Aortic smooth muscle cell (primary cell): ENCODE measurements at places on chromosomes 11 and 22. TPM values are rescaled to one million over a fixed set of nuclear protein-coding genes. Genes with fewer than 3 reads are reported as not detected.

The SCGB2A2 gene
- not detected in 2 replicates for total RNA-seq

The CCDC188 gene
- total RNA-seq, result 1.7 and 3.5 TPM in 2 replicates

The MYEOV gene
- 1.2 and 2.5 TPM in 2 replicates for total RNA-seq

The ALDH3B2 gene
- total RNA-seq, result not detected in 2 replicates

The UPK3A gene
- total RNA-seq, result not detected in 2 replicates

The OLFML1 gene
- total RNA-seq, result 14.7 and 15.2 TPM in 2 replicates
